ENCODE measurements at places on chromosomes 4 and X.

DNA sequence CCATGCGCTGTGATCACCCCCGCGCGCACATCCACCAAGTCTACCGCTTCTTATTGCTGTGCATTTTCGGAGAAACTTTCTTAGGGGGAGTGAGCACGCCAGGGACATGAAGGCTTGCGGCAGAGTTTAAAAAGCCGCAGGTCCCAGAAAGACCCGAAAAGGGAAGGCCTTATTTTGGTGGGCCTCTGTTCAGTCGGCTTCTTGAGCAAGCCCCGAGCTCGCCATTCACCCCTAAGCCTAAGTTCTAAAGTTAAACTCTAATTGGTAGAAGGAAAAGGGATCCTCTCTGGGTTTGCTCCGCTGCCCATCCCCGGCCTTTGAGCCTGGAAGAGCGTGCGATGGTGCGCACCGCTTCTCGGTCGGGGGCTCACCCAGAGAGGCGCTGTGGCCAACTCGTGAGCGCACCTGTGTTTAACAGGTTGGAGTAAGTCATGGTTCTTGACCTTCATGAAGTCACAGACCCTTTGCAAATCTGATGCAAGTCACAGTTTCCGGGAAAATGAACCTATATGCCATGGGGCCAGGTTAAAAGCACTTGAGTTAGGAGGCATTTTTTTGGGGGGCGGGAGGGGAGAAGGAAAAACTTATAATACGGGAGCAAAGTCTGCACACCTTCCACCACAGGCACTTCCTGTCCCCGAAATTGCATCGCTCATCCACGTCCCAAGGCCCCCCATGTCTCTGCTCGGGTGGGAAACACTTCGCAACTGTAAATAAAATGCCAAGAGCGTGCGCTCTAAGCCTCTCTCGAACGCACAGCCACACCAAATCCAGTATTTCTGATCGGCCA, 1.9 kb downstream of the PHOX2B start:
- no peak for DNase-seq

DNA sequence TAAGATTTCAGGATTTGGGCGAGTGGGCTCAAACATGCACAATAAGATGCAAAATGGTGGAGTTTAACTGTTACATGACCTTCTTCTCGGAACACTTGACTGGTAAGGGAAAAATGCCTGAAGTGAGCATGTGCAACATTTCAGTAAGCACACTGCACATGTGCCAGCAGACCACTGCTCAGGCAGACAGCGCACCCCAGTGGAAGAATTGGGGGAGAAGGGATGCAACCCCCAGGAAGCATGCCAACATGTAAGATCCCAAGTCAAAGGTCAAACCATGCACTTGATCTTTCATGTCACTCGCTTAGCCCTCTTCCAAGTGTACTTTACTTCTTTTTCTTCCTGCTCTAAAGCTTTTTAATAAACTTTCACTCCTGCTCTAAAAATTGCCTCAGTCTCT, 256.3 kb downstream of the CENPC start:
- peak; percentile 18 for DNase-seq

DNA sequence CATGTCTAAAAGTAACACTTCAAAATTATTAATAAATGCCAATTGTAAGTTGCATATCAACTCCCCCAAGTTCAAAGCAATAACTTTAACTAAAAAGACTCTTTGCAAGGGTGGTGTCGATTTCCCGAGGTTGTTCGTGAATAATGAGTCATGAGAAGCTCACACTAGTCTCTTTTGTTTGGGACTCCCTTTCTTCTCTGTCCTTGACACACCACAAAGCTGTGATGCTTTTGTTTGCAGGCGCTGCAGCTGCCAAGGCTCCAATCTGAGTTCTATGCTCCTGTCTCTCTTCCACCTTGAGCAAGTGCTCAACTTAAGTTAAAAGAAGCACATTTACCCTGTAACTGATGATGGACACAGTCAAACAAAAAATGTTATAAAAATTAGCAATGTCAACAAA, 65.9 kb downstream of the FAT1 start:
- no peak for DNase-seq

DNA sequence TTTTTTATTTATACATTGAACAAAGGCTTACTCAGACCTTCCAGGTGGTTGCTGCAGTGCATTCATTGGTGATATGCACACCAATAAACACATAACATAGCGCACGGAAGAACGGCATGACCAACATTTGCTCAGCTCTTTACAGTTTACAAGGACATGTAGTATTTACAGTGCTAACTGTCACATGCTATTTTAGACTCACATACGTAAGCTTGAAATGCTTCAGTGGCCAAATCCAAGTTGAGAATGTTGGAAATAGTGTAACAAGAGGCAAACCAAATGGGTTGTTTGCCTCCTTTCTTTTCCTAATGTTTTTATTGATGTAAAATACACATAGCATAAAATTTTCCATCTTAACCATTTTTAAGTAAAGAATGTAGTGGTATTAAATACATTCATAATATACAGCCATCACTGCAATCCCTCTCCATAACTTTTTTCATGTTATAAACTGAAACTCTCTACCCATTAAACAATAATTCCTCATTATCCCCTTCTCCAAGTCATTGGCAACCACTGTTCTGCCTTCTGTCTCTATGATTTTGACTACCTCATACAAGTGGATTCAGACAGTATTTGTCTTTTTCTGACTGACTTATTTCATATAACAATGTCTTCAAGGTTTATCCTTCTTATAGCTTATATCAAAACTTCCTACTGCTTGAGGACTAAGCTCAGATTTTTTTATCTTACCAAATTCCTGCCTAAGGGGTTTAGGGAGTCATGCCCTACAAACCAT, 1722.9 kb upstream of the AGA start:
- DNase-seq: no peak

- no peak for DNase-seq
These were observed 73.9 kb upstream of the VCX3B start for GRCh38 chrX:8390771-8391170.

GRCh38 chr4:1873776-1874175, 2.6 kb downstream of the NSD2 start:
- no peak for DNase-seq

- no peak for DNase-seq
These were observed 203.6 kb downstream of the ARHGEF9 start for GRCh38 chrX:63581398-63581797.

DNA sequence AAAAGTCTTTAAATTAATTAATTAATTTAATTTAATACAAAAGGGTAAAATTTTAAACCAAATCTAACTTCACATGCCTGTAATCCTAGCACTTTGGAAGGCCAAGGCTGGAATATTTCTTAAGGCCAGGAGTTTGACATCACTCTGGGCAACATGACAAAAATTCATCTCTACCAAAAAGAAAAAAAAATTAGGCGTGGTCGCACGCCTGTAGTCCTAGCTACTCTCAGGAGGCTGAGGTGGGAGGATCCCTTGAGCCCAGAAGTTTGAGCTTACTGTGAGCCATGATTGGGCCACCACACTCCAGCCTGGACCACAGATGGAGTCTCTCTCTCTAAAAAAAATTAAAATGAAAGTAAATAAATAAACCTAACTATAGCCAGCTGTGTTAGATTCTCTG, 39.2 kb upstream of the ANTXR2 start:
- no peak for DNase-seq

- no peak for DNase-seq
These were observed 58.2 kb downstream of the GPR143 start for GRCh38 chrX:9707306-9708033.

GRCh38 chr4:174422893-174423256, 99.4 kb downstream of the HPGD start:
- no peak for DNase-seq

- DNase-seq: no peak
These were observed 1.4 kb upstream of the KLF3 start for GRCh38 chr4:38662522-38663089.

DNA sequence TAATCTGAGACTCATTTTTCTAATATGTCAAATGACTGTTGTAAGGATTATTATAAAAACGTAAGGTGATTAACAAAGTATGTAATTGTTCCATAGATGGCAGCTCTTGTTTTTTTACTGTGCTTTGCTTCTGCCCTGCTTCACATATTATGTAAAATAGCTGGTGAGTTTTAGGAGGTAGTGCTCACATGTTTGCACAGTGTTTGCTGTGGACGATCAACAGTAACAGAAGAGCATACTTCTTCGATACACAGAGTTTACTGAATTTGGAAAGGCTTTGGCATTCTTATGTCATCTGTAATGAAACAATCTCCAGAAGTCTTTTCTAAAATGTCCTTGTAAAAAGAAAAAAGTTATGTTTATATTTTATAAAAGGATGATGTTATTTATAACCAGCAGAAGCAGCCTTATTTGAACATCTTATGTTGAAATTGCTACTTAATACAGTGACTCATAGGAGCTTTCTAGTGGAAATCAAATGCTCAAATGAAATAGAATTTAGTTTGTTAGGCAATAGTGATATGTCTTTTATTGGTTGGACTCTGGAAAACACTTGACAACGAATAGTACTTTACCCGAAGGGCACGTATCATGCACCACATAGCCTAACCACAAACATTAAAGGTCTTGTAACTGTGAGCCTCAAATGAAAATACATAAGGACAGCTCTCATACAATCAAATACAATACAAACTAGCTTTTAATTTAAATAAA, 1.9 kb upstream of the MTTP start:
- DNase-seq: no peak

DNA sequence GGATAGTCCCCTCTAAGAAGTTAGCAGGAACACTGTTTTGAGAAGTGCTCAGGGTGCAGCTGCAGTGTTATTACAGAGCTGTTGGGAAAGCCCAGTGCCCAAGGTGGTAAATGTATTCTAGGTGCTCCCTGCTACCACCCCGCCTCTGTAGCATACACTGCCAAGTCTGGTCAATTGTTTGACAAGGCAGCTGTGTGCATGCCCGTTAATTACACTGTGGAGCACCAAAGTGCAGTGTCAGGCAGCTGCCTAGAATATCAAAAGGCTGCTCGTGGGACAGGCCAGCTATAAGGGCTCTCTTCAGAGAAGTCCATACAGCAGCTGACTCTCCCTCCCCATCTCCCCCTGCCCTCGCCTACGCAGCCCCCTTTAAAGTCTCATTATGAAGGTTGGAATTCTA, 99.9 kb upstream of the KLHL13 start:
- no peak for DNase-seq

DNA sequence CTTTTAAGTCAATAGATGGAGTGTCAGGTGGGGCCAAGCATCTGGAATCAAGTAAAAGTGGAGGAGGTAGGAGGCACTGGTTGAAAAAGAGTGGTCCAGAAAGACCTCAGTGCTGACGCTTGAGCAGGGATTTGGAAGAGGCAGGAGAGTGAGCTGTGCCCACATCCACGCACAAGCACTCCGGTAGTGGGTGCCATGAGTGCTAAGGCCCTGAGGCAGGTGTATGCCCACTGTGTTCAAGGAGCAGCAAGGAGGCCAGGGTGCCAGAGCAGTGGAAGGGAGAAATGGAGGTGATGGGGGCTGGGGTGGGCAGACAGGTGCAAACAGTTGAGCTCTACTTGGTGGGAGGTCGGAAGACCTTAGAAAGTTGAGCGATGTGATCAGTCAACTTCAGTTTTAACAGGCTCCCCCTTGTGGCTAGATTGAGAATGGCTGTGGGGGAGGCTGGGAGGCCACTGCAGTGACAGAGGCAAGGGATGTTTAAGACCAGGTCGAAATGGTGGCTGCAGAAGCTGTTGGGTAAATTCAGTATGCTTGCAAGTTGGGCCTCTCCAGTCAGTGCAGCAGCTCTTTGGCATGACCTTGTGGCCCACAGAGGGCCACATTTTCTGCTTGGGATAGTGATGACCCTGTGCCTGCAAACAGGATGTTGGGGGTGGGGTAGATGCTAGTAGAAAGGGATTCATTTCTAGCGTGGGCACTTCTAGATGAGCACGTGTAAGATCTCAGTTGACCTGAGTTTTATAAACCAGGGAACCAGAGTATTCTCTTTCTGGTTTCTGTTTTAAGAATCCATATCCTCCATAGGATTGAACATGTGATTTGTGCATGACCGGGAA, 12.7 kb downstream of the TKTL1 start:
- peak; percentile 83 for DNase-seq

- no peak for DNase-seq
These were observed 142.4 kb upstream of the ANKRD50 start for GRCh38 chr4:124854968-124855367.

- DNase-seq: no peak
These were observed 6.1 kb upstream of the SH3BP2 start for GRCh38 chr4:2786794-2787229.

- no peak for DNase-seq
These were observed 128.1 kb downstream of the COL25A1 start for GRCh38 chr4:109174224-109174953.

- no peak for DNase-seq
These were observed 157.4 kb downstream of the STIM2 start for GRCh38 chr4:27018076-27018475.

- DNase-seq: no peak
These were observed 69.5 kb upstream of the BRWD3 start for GRCh38 chrX:80879143-80879542.

- DNase-seq: peak; percentile 32
These were observed 103.6 kb downstream of the RAPGEF2 start for GRCh38 chr4:159206427-159206871.

- no peak for DNase-seq
These were observed 13.2 kb upstream of the HAND2 start for GRCh38 chr4:173543266-173543665.

DNA sequence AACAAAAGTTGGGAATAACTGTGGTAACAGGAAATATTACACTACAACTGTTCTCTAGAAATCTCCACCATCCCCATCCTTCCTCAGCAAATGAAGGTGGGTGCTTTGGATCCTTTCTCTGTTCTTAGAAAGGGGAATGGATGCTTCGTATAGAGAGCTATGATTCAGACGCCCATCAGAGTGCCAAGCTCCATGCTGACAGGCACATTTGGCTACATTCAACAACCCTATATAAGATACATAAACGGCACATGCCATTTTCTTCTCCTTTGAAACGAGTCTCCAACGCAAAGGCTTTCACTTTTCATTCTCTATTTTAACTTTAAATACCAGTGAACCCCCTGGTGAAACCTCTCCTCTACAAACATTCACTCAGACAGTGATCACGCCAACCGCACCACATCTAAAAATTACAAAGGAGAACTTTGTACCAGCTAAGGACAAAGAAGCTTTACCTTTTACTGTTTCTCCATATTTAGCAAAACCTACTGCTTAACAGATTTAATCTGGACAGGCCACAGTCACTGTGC, 172.5 kb downstream of the TSPAN5 start:
- no peak for DNase-seq

DNA sequence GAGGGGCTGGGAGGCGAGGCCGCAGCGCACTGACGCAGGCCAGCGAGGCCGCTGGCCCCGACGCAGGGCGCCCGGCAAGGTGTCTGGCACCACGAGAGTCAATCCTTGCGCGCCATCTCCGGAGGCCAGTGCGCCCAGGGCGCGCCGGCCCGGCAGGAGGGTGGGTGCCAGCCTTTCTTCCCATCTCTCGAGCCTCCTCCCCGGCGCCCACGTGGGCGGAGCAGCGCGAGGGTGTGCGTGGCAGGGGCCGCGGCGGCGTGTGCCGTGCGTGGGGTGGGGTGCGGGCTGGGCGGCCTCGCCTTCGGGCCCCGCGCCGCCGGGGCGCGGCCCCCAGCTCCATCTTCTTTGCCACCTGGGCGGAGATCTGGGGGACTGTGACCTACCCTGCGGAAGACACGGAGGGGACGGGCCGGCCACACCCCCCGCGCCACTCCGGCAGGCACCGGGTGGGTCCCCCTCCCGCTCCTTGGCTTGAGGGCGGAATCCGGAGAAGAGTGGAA, 877 bp downstream of the JAKMIP1 start:
- DNase-seq: peak; percentile 68

GRCh38 chr4:123591875-123592274, 195.3 kb downstream of the SPRY1 start:
- no peak for DNase-seq

GRCh38 chrX:22056235-22056634, 24.1 kb downstream of the PHEX start:
- no peak for DNase-seq
